ENCODE measurements at places on chromosomes 16 and 17. TPM values are rescaled to one million over a fixed set of nuclear protein-coding genes. Genes with fewer than 3 reads are reported as not detected.

Gene GINS2
- total RNA-seq = 0.77 TPM

Gene SLC2A4
- total RNA-seq = 0.16 TPM

Gene BAIAP3
- total RNA-seq = 0.32 TPM

Gene SMURF2
- total RNA-seq = 72.4 TPM

Gene SLC16A6
- 0.09 TPM for total RNA-seq

Gene TSNAXIP1
- total RNA-seq = 1.5 TPM

Gene FOXL1
- total RNA-seq = 7.2 TPM

Gene MYH8
- total RNA-seq = not detected

Gene PYY
- total RNA-seq = not detected

Gene APOBR
- total RNA-seq = not detected

Gene IL17C
- not detected for total RNA-seq

Gene PRR35
- total RNA-seq = not detected

Gene PIP4K2B
- 30.1 TPM for total RNA-seq

Gene ACD
- total RNA-seq = 10.6 TPM

Gene CLDN7
- total RNA-seq = 4.2 TPM

Gene NPW
- 0.47 TPM for total RNA-seq

Gene KRT39
- 0.17 TPM for total RNA-seq

Gene TAT
- total RNA-seq = not detected

Gene WNT9B
- not detected for total RNA-seq

Gene TNFRSF17
- total RNA-seq = not detected

Gene TP53TG3C
- total RNA-seq = not detected

Gene TMIGD1
- not detected for total RNA-seq

Gene UTS2R
- not detected for total RNA-seq

Gene ARHGAP23
- 17.3 TPM for total RNA-seq

Gene SLC13A2
- not detected for total RNA-seq

Gene RCVRN
- total RNA-seq = not detected

Gene PRSS27
- total RNA-seq = 1.1 TPM

Gene TMEM88
- total RNA-seq = 0.16 TPM

Gene PNMT
- not detected for total RNA-seq

Gene CD300H
- total RNA-seq = not detected

Gene CHST6
- total RNA-seq = 0.16 TPM

Gene KRT24
- not detected for total RNA-seq

Gene CASKIN2
- 3.8 TPM for total RNA-seq

Gene PIMREG
- total RNA-seq = 4.4 TPM

Gene KRTAP4-6
- total RNA-seq = not detected

Gene MPV17L
- total RNA-seq = 0.47 TPM

Gene FGF11
- total RNA-seq = 1.1 TPM

Gene ARL5C
- under 0.01 TPM for total RNA-seq

Gene OMG
- total RNA-seq = 8.5 TPM

Gene TBC1D3C
- total RNA-seq = not detected

Gene ITGAL
- total RNA-seq = not detected

Gene OTOP3
- total RNA-seq = not detected

Gene MT1H
- total RNA-seq = not detected

Gene ZNF750
- total RNA-seq = 0.09 TPM

Gene BBS2
- total RNA-seq = 80.1 TPM

Gene KCTD19
- not detected for total RNA-seq

Gene GJD3
- total RNA-seq = 2.4 TPM

Gene MT1M
- total RNA-seq = 3.9 TPM

Gene NEUROD2
- total RNA-seq = under 0.01 TPM

Gene CMTM1
- total RNA-seq = 1.5 TPM

Gene PRSS21
- total RNA-seq = not detected

Gene G6PC1
- total RNA-seq = not detected

Gene ITGB3
- total RNA-seq = 4.7 TPM

Gene PPL
- 46.3 TPM for total RNA-seq

Gene PLCG2
- 0.16 TPM for total RNA-seq
